ENCODE measurements at places on chromosomes 12 and 14.

DNA sequence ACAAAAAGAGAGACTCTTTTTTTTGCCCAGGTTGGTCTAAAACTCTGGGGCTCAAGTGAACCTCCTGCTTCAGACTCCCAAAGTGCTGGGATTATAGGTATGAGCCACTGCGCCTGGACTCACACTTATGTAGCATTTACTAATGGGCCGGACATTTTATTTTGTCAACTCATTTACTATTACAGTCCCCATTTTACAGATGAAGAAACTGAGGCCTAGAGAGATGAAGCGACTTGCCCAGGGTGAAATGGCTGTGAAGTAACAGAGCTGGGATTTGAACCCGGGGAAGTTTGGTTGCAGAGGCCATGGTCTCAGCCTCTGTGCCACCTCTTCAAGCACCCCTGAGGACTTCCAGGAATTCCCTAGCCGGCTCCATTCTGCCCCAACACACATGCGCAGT is 9.4 kb downstream of the HPD start:
- DNase-seq, result no peak

- DNase-seq, result no peak
Measured at GRCh38 chr12:95495433-95495832, 21.5 kb downstream of the METAP2 start.

- DNase-seq, result no peak
Measured at GRCh38 chr12:6426882-6427671, 17.7 kb upstream of the CD27 start.

- DNase-seq, result no peak
Measured at GRCh38 chr14:24710403-24711112, 76.6 kb upstream of the GZMB start.

- no peak for DNase-seq
Measured at GRCh38 chr14:103830511-103831270, 16.7 kb downstream of the PPP1R13B start.

GRCh38 chr12:43177276-43177675 is 374.7 kb downstream of the ADAMTS20 start:
- DNase-seq, result no peak

GRCh38 chr12:15208871-15209656 is 12.2 kb downstream of the RERG start:
- no peak for DNase-seq

GRCh38 chr12:107681455-107681835 is 4.2 kb upstream of the PWP1 start:
- no peak for DNase-seq

DNA sequence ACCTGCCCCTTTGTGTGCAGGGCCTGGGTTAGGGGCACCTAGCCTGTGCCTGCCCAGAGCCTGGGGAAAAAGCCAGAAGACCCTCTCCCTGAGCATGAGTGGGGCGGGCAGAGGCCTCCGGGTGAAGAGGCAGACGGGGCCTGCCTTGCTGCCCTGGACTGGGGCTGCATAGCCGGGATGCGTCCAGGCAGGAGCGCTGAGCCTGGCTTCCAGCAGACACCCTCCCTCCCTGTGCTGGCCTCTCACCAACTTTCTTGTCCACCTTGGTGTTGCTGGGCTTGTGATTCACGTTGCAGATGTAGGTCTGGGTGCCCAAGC is 216.1 kb downstream of the TMEM121 start:
- no peak for DNase-seq

GRCh38 chr12:3186546-3187215 is 109.5 kb downstream of the TSPAN9 start:
- DNase-seq, result no peak

- no peak for DNase-seq
Measured at GRCh38 chr14:36214476-36215216, 38.1 kb upstream of the PTCSC3 start.

- DNase-seq, result no peak
Measured at GRCh38 chr12:115482943-115483342, 794.5 kb downstream of the MED13L start.

DNA sequence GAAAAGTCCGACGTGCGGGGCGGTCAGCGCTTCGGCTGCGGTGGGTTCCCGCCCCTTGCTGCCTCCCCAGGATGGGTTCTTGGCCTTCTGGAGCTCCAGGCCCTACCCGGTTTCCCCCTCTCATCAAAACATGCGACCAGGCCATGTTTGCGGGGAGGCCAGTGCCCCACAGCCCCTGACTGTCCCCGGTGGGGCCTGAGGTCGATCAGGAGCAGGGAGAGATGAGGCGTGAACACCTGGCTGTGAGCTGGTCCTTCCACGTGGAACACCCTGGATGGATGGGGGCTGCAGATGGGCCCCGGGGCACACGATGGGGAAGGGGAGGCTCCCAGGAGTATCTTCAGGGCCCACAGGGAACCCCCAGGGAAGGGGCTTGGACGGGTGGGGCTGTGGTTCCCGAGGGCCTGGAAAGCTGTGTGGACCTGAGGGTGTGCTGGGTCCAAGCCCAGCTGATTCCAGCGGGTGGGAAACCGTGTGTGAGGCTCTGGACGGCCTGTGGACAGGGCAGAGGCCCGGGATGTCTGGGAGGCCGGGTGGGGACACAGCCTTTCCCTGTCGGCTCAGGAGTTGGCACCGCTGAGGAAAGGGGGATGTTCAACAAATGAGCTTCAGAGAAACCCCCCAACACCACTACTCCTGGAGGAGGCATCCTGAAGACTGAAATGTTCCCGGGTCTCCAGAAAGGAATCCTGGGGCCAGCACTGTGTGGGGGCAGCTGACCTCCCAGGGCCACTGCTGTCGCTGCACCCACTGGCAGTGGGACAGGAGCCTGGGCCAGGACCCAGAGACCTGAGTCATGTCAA is 187.0 kb upstream of the C14orf180 start:
- peak; percentile 44 for DNase-seq

- no peak for DNase-seq
Measured at GRCh38 chr14:22099942-22100763, 426.5 kb upstream of the OR4E1 start.

- no peak for DNase-seq
Measured at GRCh38 chr12:48940181-48940580, 14.9 kb upstream of the FKBP11 start.

DNA sequence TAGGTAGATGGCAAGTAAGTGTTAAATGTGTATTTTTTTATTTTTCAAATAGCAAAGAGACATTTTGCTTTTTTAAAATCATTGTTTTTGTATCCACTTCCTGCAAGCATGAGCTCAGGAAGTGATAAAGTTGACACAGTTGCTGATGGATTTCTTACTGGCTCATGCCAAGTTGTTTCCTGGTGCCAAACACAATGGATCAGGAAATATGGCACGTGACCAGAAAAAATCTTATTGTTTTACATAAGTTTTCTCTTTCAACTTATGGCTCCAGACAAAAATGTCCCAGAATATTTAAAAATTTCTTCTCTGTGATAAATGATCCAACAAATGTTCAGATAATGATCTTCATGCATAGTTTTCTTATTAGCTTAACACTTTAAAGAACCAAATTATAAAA is 1279.1 kb upstream of the FLRT2 start:
- DNase-seq, result no peak

DNA sequence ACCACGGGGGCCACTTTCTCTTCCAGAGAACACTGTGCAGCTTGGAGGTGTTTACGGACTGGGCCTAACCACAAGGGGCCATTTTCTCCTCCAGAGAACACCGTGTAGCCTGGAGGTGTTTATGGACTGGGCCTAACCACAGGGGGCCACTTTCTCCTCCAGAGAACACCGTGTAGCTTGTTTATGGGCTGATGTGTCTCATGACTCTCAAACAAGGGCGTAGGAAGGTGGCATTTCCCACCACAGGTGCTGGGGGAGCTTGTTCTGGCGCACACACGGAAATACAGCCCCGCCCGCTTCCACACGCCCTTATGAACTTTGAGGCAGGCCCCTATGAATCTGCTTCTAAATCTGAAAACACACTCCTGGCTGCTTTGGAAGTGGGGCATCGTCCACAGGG is 174.6 kb upstream of the SFSWAP start:
- DNase-seq, result no peak

DNA sequence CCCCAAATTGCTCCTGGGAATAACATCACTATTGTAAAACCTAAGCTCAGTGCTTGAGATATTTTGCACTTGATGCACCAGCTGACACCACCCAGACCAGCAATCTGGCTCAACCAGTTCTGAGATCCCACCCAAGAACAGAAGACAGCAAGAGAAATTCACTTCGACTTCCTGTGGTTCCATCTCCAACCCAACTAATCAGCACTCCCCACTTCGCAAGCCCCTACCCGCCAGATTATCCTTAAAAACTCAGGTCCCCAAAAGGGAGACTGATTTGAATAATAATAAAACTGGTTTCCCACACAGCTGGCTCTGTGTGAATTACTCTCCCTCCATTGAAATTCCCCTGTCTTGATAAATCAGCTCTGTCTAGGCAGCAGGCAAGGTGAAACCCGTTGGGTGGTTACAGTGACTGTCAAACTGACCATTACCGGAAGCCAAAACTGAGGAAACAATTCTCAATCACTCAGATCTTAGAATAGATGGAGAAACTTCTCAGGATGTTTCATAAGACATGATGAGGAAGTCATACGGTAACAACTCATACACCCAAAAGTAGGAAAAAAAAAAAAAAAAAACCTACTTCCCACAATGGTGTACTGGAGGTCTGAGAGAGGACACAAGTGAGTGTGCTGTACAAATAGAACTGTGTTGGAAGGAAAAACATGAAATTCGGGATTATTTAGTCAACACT is 92.4 kb downstream of the TMTC1 start:
- DNase-seq, result no peak

GRCh38 chr12:67927324-67927723 is 61.9 kb upstream of the IFNG-AS1 start:
- DNase-seq, result no peak

- DNase-seq, result no peak
Measured at GRCh38 chr12:124678421-124678893, 111.0 kb upstream of the NCOR2 start.

DNA sequence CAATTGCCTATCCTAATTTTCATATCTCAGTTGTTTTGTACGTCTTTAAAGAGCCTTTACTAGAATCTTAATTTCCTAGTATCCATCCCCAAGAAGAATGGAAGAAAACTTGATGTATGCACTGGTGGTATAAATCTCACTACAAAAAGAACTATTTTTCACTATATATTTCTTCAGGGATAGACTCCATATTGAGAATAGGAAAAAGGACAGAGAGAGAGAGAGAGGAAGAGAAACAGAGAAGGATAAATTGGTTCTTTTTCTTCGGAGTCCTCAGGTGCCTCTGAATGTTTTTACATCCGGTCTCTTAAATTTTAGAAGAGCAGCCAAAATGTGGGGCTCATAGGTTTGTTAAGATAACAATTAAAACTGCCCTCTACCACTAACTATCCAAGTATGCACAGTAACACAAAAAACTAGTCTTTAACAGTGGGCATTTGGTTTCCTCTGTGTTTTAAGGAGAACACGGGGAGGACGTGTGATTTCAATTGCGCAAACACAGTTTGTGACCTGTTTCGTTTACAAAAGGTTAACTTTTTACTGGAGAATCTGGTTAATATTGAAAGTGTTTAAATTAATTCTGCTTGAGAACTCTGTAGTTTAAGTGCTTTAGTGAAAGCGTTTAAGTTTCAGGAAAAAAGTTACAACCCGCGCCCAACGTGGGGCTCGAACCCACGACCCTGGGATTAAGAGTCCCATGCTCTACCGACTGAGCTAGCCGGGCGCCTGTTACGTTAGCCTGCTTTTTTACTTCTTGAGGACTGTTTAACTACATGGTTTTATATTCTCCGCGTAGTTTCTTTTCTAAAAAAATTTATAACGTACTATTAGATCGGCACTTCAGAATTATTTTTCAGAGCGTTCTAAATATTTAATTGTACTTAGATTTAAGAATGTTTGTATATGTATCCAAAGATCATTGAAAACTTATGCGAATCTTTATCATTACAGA is 5.1 kb upstream of the PSMA3 start:
- DNase-seq, result no peak

- DNase-seq, result no peak
Measured at GRCh38 chr12:109738209-109738608, 24.6 kb downstream of the FAM222A start.

- DNase-seq, result no peak
Measured at GRCh38 chr12:30286345-30286926, 409.2 kb downstream of the IPO8 start.

DNA sequence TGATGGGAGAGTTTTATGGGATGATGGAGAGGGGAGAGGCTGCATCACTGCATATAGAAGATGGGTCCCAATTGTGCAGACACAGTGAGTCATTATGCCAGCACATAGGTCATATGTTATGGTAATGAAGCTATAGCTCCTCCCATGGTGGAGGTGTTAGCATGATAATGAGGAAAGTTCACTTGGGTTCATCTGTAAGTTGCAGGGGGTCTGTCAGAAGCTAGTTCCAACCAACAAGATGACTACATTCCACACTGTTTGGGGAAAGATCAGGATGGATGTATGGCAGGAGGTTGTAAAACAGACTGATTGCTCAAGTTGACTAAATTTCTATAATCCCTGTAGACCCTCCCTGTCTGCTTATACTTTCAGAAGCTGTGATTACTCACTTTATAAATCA is 561.3 kb downstream of the C12orf50 start:
- DNase-seq, result no peak

GRCh38 chr14:53979113-53979681 is 22.6 kb upstream of the BMP4 start:
- DNase-seq, result no peak

GRCh38 chr14:72515779-72516770 is 377.8 kb downstream of the DPF3 start:
- DNase-seq, result peak; percentile 64

DNA sequence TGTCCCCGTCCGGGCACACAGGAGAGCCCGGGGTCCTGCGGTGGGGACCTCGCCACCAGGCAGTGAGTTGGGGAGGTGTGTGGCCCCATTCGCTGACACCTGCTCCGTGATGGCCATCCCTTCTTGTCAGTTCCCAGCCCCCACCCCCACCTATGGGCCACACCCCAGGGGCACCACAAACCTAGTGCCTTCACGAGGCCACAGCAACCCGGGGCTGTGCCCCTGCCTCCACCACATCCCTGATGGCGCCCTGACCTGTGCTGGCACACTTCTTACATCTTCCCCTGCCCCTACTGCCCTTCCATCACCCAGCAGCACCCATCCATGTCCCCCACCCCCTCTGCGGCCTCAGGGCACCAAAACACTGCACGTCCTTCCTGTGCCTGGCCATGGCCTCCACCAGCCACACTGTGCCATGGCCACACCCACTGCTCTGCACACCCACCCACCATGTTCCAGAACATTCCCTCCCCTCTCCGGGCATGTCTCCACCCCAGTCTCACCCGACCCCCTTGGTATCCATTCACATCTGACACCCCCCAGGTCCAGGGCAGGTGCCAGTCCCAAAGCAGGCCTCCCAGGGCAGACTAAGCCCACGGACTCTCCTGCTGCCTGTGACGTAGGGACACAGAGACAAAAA is 24.4 kb downstream of the JAG2 start:
- DNase-seq, result no peak
